GM23338 (cell line): ENCODE measurements at places on chromosomes 1 and 21.

- DNase-seq = peak; percentile 43
Measured at GRCh38 chr1:10646347-10646861, 150.0 kb downstream of the CASZ1 start.

DNA sequence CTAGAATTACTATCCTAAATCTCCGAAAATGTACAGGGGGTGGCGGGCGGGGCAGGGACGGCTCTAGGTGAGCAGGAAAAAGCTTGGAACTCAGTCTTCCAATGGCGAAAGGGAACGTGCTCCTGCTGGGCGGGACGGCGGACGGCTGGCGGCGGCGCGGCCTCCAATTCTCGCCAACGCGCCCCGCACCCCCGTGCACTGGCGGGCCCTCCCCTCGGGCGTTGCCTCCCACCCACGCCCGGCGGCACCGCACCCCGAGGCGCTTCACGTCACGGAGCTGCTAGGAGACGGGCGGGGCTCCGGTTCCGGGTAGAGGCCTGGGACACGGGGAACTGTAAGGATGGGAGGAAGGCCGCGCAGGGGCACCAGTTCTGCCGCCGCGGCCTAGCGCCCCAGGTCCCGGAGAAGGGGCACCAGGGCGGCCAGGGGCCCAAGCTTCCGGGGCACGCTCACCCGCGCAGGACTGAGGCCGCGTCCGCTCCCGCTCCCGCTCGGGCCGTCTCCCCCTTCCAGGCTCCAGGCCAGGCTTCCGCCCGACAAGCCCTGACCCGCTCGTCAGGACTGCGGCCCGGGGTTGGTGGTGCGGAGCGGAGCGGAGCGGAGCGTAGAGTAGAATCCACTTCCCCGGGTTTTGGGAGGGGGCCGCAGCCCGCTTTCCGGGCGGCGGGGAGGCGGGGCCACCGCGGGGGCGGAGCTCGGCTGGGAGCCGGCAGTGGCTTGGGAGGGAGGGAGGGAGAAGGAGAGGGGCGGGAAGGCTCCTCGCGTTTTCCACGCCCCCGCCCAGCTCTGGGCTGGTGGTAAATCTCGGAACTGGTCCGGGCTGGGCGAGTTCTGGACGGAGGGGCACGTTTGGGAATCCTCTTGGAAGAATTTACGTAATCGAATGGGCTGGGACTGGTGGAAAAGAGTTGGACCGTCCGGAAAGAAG, at the start of gene DDX59:
Gene DDX59 (minus strand): TSS at position 594 of the 928 bp plus-strand sequence. CDS start 3,167 bp downstream, outside the sequence.
- peak; percentile 98 for DNase-seq

GRCh38 chr21:44854664-44855446, 18.6 kb downstream of the PTTG1IP start:
- DNase-seq = no peak

GRCh38 chr1:184992271-184992670, 18.0 kb upstream of the NIBAN1 start:
- DNase-seq = no peak

DNA sequence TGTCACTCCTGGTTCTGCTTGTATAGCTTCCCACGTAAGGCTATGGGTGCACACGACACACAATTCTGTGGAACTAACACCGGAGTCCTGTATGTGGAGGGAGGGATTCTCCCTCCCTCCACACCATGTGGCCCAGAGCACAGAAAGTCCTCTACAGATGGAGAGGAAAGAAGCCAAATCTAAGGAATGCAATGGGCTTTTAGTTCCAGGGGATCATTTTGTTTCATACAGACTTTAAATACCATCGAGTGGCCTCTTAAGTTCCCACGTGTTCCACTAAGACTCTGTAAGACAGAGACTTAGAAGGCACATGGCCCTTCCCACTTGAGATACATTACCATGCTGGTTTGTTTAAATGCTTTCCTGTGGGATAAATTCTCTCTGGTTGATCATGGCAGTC, 156.0 kb downstream of the TGFB2 start:
- no peak for DNase-seq

DNA sequence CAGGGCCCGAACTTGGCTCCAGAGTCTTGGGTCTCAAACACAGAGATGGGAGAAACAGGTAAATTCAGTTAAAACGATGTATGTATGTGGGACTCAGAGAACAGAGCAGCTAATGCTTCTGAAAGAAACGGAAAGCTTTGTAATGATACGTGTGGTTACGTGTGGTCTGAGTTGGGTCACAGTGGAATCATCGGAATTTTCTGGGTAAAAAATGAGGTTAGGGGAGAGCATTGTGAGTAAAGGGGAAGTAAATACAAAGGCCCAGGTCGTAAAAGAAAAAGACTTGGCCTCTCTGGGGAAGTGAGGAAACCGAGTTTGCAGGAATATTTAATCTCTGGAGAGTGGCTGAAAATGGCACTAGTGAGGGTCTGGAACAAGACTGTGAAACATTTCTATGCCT, 8.3 kb downstream of the NHLH2 start:
- DNase-seq = no peak

DNA sequence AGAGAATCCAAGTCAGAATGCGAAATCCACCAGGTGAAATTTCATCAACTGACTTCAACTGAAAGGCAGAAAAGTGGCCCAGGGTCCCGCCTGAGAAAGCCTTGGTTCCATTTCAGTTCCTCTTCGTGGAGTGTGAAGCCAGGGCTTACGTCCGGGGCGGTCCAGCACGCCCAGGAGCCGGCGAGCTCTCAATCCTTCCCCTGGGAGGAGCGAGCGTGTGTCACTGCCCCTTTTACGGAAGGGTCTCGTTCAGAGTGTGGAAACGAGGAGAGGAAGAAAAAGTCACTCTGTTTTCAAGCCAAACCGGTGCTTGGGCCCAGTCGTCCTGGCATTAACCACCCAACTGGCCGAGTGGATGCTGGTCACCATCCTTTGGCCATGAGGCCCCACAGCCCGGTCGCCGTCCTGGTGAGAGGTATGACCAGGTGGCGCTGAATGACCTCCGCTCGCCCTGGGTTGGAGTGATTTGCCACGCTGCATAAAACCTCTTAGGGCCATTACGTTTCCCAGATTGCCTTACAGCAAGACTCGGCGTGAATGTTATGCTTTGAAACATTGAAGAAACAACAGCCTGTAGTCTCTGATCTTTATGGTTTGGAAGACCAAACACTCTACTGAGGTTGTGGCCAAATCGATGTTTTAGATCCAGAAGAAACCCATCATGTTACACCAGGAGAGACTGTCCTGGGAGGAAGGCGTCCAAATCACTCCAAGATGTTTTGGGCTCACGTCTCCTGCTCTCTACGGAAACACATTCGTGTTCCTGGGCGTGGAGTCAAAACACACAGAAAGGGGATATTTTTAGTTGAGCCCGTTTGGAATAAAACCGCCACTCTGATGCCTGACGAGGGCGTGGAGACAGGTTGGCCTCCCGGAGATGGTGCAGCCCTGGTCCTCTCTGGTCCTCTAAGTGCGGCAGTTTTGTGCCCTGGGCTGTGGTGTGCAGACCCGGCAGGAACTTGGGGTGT, 93.6 kb upstream of the ACTRT2 start:
- no peak for DNase-seq
